ENCODE measurements at places on chromosomes 2 and 18.

DNA sequence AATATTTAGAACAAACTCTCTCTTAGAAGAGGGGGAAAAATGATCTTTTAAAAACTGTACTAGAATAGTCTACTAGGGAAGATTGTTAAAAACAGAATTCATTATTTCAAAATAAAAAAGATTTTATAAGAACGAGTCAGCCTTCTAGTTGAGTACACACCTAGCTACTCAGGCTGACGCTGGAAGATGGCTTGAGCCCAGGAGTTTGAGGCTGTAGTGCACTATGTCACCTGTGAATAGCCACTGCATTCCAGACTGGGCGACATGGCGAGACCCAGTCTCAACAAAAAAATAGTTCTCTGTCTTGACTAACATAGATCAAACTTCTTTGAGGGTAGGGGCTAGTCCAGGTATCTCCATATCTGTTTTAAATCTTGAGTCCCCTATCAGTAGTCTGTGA, 33.9 kb downstream of the ERLEC1 start:
- DNase-seq, result no peak

- DNase-seq, result no peak
Measured at GRCh38 chr2:95062242-95063085, 37.0 kb downstream of the MAL start.

GRCh38 chr18:2982452-2983269, 30.3 kb downstream of the LPIN2 start:
- DNase-seq, result peak; percentile 71

DNA sequence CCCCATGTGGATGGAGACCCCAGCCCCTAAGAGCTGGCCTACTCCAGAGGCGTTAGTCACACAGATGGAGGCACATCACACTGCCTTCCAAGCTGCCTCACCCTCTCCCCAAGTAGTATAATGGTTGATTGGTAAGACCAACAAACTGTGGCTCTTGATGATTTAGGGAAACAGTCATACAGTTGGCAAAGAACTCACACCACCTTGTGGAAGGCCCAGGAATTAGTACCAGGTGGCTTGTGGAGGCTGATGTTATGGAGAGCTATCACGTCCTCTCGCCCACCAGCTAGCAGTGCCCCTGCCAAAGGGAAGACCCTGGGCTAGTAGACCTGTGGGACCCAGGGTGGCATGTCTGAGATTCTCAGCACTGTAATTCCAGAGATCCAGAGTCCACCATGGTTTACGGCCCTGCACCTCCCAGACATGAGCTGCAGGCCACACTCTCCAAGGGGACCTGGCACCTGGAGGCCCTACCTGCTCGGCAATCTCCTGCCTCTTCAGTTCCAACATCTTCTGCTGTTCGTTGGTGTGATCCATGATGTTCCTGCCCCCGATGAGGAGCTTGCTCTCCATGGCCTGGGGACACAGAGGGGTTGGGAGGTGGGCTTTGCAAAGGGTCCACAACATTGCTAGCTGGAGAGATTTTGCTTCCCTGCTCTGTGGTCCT, 26.3 kb downstream of the KIF3C start:
- no peak for DNase-seq

GRCh38 chr2:76667821-76668271, 854.3 kb downstream of the LRRTM4 start:
- no peak for DNase-seq

DNA sequence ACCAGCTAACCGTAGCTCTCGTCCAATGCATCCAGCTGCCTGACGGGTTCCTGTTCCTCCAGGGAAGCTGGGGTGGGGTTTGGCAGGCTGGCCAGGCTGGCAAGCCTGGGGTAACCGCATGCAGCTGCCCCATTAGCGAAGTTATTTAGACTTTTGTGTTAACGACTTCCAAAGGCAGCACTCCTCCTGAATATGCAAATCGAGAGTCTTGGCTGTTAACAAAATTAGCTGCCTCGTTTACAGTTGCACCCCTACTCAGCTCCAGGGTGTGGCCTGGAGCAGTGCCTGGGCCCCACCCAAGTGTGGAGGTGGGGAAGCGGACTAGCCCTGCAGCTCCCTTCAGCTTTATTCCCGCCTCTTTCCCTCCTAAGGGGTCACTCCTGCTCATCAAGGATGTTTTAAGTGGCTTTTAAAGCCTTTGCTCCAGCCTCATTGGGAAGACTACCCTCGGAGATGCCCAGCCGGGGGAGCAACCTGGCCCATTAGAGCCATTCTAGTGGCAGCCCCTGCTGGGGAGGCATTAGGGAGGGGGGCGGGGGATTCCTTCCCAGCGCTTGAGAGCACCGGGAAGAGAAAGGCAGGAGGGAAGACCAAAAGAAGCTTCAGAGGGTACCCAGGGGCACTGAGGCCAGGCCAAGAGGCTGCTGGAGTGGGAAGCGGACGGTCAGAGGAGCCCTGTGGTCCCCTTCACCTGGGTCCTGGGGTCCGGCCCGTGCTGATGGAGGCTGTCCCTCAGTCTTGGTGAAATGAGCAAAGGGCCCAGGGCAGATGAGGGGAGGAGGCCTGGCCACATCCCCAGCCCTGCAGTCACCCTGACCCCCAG, 204.1 kb downstream of the CELF4 start:
- no peak for DNase-seq

GRCh38 chr18:69874058-69874457, 73.6 kb downstream of the CD226 start:
- no peak for DNase-seq

DNA sequence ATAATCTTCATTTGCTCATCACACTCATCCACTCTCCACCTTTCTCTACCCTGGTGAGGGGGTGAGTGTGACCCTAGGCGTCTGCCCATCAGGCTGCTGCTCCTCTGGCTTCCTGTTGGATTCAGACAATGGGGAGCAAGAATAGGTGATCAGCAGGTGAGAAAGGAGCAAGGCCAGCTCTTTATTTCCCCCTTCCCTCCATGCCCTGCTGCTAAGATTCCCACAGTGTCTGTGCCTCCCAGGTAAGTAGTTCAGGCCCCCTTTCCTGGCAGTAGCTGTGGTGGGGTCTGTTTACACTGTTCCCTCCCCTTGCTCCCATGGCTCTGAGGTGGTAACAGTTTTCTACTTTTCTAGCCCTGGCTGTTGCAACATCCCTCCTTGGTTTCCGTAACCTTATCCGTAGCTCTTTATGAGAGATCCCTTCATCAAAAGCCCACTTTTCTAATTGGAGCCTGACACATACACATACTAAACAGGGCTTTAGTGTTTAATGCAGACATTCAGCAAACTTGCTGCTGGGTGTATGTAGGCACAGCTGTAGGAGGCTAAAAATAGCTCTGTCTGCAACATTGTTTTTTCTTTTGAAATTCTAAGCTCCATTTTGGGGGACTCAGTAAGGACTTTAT, 27.5 kb downstream of the MAP2 start:
- DNase-seq, result no peak

DNA sequence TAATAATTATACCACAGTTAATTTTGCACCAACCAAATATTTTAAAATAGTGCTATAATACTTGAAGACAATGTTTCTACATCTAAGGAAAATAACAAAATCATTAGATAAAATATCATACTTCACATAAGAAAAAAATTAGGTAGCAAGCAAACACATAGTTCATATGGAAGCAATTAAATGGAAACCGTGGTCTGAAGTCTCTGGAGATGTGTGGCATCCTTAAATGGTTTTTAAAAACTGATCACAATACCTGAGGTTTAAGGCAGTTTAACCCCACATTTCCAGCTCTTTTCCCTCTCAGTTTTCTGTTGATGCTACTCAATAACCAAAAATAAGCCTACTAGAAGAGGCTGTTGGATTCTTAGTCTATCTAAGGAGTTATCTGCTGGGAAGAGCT, 71.3 kb downstream of the ASXL2 start:
- no peak for DNase-seq
